ENCODE measurements at places on chromosomes 3 and 15.

DNA sequence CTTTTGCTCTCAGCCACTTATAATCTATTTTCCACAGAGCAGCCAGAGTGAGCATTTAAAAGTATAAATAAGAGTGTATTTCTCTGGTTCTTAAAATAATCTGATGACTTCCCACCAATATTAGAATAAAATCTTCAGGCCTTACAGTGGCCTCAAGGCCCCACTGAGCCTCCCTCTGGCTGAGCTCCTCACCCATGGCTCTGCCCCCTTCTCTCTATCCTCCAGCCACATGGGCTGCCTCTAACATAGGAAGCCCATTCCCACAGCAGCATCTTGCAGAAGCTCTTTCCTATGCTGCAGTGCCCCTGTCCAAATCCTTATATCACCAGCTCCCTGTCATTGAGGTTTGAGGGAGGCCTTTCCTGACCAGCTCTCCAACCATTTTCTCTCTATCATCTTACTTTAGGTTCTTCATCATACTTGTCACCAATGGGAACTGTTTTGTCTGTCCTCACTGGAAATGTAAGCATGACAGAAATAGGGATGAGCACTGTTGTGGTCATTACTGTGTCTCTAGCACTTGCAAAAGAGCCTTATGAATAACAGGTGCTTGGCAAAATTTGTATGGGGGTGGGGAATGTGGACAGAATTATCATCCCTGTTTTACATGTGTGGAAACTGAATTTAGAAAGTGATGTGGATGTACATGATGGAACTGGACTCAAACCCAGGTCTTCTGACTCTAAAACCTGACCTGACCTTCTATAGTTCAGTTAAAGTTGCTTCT lies 250.6 kb downstream of the NR1D2 start:
- DNase-seq: no peak

DNA sequence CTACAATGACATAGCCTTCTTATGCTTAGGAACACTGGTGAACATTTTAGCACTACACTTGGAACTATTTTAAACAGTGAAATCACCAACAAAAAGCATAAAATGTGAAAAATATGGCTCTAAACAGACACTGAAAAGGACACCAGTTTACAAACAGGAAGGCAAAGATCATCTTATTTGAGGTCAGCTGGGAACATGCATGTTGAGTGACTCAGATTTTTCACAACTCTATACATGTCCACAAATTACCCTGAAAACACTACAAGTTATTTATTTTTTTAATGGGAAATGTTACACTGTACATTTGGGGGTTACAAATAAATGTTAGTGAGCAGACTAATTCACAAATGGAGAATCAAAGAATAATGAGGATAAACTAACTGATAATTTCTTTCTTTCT lies 12.5 kb upstream of the GK5 start:
- no peak for DNase-seq

- DNase-seq: no peak
Measured at GRCh38 chr3:138440121-138440521, 5.7 kb downstream of the ESYT3 start.

GRCh38 chr3:59072681-59073080 lies 22.9 kb upstream of the CFAP20DC start:
- DNase-seq: no peak

DNA sequence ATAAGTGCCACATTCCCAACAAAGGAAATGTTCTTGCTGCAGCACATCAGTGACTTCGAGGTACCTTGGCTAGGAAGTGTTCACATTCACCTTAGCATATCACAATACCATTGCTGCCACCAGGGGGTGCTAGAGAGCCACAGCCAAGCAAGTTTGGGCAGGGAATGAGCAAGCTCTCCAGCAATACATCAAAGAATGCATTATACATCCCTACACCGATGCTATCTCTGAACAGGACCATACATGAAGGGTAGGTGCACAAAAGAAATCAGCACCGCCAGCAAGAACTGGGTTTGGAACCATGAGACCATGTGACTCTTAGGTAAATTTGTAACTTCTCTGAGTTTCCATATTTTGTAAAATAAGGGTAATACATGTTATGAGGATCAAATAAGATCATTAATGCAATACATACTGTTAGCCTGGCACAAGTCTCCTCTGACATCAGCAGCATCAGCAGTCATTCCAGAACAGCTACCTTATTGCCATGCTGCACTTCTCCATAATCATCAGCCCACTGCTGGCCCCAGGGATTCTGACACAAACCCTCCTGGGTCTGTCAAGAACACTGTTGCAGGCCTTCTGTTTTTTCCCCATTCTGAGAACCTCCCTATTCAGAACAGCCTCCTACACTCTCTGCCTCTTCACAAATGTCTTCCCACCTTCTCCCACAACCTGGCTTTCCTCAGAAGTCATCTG lies 37.5 kb downstream of the RYK start:
- peak; percentile 94 for DNase-seq

GRCh38 chr3:31253782-31254181 lies 278.9 kb upstream of the STT3B start:
- no peak for DNase-seq

DNA sequence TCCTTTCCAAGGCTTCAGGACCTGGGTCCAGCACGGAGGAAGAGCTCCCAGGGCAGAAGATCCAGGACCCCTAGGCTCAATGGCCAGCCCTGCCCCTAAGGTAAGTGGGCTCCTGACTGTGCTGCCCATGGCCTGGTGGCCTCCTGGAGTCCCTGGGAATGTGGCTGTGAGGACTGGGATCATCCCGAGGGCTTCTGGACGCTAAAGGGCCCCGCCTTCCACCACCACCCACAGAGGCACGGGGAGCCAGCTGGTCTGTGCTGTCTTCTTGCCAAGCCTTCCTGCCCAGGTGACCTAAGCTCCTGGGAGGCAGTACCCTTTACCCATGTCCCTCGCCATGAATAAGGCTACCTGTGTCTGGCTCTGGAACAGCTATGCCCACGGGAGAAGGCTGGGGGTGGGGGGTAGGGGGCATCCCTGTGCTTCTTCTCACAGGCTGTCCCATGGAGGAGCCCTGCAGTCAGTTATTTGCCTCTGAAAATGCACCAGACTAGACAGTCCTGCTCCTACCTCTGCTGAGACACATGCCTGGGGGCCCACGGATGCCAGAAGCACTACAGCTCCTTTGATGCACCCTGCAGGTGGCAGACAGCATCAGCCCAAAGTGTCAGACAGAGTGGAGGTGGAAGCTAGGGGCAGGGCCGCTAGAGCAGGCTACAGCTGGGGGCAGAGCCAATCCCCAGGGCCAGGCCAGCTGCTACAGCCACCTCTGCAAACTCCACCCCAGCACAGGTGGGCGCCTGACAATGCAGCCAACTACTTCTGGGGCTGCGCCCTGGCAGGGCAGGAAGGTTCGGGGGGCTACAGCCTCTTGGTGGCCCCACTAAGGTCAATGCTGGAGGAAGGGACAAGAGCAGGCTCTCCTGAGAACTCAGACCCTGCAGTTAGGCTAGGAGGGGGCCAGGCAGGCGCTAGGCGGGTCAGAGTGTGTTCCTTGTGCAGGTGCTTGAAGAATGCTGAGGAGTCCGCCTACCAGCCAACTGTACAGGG lies 90.9 kb downstream of the SEC22A start:
- DNase-seq: no peak

DNA sequence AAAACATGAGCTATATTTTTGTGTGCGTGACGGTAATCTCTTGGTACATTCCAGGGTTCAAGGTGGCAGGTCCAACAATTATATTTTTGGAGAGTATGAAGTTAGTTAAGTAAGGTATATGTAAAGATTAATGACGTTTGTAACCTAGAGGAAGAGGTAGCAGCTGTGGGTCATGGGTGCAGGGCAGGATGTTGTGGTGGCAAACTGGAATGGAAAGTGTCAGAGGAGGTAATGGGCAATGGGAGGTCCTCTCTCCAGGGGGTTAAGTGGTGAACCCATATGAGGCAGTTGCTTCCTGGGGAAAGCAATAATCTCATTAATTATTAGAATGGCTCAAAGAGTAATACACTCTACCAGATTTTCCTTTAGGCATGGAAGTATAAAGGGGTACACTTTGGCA lies 1.0 kb upstream of the CD200R1L start:
- no peak for DNase-seq
